NCI-H460 (cell line): ENCODE measurements at places on chromosomes 3 and 15. TPM values are rescaled to one million over a fixed set of nuclear protein-coding genes. Genes with fewer than 3 reads are reported as not detected.

- DNase-seq = no peak
These were observed 576.1 kb downstream of the PDCD6IP start for GRCh38 chr3:34374521-34374920.

The SPTBN5 gene
- total RNA-seq = 0.06 and 0.10 TPM in 2 replicates

DNA sequence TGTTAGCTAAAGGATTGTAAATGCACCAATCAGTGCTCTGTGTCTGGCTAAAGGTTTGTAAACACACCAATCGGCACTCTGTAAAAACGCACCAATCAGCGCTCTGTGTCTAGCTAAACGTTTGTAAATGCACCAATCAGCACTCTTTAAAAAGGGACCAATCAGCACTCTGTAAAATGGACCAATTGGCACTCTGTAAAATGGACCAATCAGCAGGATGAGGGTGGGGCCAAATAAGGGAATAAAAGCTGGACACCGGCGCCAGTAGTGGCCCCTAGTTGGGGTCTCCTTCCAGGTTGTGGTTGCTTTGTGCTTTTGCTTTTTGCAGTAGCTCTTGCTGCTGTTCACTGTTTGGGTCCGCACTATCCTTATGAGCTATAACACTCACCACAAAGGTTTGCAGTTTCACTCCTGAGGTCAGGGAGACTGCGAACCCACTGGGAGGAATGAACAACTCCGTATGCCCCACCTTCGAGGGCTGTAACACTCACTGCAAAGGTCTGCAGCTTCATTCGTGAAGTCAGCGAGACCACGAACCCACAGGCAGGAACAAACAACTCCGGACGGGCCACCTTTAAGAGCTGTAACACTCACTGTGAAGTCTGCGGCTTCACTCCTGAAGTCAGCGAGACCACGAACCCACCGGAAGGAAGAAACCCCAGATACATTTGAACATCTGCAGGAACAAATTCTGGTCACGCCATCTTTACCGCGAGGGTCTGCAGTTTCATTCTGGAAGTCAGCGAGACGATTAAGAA, 1.1 kb upstream of the SUCLG2 start:
- DNase-seq = no peak

GRCh38 chr3:171093462-171093861, 66.9 kb upstream of the SLC2A2 start:
- no peak for DNase-seq
